ENCODE measurements at places on chromosomes 7 and 10.
A peak's percentile ranks its signal among the peaks of the same experiment; 100 is the strongest.

- DNase-seq = no peak
Observed at GRCh38 chr10:100502926-100503494, 16.7 kb downstream of the SEC31B start.

GRCh38 chr7:139618482-139619366 is 95.2 kb downstream of the CLEC2L start:
- no peak for DNase-seq

- DNase-seq = no peak
Observed at GRCh38 chr10:59902016-59902415, 4.3 kb downstream of the CCDC6 start.

DNA sequence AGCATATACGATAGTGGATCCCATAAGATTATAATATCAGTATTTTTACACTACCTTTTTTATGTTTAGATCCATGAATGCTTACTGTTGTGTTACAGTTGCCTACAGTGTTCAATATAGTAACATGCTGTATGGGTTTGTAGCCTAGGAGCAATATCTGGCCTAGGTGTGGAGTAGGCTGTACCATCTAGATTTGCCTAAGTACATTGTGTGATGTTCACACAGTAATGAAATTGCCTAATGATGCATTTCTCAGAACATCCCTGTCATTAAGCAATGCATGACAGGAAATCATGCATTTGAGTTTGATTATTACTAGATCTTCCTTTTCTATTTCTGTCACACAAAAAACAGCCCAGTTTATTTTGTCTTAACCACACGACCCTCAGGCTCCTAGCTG is 14.5 kb downstream of the CBX3 start:
- no peak for DNase-seq

DNA sequence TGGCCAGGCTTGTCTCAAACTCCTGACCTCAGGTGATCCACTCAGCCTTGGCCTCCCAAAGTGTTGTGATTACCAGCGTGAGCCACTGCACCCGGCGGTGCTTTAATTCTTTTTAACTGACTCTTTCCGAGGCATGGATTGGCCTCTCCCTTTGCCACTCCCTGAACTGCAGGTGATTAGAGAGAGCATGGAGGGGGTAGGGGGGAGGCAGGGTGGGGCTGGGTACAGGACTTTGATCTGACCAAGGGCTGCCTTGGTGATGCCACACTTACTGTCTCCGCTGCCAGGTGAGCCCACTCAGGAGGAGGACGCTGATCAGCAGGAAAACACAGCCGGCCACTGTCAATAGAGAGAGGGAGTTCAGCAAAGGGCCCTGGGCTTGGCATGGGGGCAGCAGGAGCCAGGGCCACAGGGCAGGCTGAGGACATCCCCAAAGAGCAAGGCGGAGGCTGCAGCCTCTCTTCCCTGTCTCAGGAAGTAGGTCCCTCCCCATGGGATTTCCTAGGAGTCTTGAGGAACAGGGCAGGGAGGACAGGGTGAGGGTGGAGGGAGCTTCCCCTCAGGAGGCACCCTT is 40.5 kb upstream of the IL15RA start:
- no peak for DNase-seq

- no peak for DNase-seq
Observed at GRCh38 chr7:29297194-29297890, 102.8 kb downstream of the CHN2 start.

DNA sequence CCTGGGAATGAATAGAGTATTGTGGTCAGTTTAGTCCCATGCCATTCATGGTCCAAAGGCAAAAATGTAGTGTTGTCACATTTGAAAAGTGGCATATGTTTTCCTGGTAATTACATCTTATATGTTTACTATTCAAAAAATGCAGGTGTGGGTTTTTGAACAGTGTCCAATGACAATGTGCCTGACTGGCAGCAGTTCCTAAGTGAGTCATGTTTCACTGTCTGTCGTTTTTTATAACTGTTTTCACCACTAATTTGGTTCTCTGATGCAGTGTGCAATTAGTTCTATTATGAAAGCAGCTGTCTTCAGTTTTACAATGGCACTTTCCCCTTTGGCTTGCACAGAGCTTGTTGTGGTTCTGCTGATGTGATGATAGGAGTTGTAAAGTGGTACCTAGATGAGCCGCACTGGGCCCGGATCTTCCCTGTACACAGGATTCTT is 162.3 kb downstream of the SEM1 start:
- DNase-seq = no peak

DNA sequence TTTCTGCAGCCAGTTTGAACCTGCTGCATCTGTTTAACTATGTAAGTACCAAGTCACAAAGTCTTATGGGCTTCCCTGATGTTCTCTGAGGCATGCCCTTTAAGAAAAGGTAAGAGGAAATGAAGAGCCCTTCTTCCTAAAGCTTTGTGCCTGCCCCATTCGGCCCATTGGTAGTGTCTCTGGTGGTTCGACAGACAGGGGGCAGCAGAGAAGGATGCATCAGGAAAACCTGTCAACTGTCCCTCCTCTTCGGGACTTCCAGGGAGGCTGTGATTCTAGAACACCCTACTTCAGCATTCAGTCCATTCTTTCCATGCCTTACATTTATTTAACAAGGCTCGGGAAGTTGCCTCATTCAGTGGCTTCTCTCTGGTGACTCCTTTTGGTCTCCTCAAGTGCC is 1.9 kb upstream of the SFRP4 start:
- DNase-seq = no peak

- no peak for DNase-seq
Observed at GRCh38 chr10:83943920-83944319, 195.4 kb upstream of the GHITM start.

GRCh38 chr10:28094121-28094520 is 95.2 kb upstream of the ODAD2 start:
- DNase-seq = no peak

DNA sequence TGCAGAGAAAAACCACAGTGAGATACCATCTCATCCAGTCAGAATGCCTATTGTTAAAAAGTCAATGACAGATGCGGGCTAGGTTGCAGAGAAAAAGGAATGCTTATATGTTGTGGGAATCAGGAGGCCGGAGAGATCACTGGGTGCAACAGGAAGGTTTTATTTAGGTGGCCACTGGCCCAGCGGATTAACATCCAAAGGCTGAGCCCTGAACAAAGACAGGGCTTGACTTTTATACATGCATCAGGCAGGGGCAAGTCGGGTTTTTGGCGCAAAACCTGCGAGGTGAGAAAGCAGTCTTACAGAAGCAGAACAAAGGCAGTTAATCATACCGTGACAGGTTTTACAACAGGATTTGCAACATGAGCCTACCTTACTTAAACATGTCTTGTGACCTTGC is 620 bp downstream of the ZNF117 start:
- DNase-seq = no peak

- no peak for DNase-seq
Observed at GRCh38 chr7:82221152-82221674, 222.4 kb downstream of the CACNA2D1 start.

GRCh38 chr7:43363035-43363791 is 219.7 kb upstream of the STK17A start:
- no peak for DNase-seq

- DNase-seq = no peak
Observed at GRCh38 chr10:7488418-7488829, 77.6 kb upstream of the SFMBT2 start.

DNA sequence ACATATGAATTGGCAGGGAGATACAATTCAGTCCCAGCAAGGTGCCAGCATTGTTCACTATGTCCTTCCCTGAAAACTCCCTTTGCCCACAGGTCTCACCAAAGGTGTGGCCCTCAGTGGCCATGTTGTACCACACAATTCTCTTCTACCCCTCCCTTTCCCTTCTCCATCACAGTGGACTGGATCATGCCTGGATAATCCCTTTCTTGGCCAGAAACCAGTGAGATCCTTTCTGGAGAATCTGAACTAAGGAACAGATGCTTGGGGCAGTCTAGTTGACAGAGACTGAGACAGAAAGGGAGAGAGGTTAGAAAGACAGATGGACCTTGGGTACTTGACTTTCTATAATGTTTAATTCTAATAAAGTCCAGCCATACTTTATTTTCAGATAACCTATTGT is 9.5 kb downstream of the NMT2 start:
- no peak for DNase-seq

DNA sequence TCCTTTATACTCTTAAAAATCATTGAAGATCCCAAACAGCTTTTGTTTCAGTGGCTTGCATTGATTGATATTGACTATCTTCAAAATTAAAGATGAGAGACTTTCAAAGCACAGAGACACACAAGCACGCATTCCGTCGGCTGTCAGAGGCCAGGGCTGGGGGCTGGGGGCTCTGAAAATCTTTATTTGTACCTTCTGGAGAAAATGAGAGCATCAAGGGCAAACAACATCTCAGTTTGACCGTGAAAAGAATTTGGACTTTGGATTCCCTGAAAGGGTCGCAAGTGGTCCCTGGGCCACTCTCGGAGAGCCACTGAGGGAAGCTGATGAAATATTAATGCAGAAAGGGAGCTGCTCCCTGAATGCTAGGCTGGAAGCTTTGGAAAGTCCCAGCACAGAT is 96.4 kb downstream of the CHST15 start:
- DNase-seq = no peak

- no peak for DNase-seq
Observed at GRCh38 chr7:98281757-98282606, 496 bp downstream of the BRI3 start.

DNA sequence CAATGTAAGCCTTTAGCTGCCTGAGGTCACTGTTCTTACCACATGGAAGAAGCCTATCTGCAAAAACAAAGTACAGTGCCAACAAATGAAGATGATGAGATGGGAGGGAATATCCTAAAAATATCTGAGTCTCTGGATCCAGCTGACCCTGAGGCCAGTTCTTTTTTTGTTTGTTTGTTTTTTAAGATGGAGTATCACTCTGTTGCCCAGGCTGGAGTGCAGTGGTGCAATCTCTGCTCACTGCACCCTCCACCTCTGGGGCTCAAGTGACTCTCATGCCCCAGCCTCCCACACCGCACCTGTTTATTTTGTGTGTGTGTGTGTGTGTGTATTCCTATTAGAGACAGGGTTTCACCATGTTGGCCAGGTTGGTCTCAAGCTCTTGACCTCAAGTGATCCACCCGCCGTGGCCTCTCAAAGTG is 44.9 kb downstream of the HYCC1 start:
- no peak for DNase-seq

- no peak for DNase-seq
Observed at GRCh38 chr7:82359426-82359825, 84.2 kb downstream of the CACNA2D1 start.

GRCh38 chr10:100158044-100158805 is 27.6 kb downstream of the ERLIN1 start:
- no peak for DNase-seq

DNA sequence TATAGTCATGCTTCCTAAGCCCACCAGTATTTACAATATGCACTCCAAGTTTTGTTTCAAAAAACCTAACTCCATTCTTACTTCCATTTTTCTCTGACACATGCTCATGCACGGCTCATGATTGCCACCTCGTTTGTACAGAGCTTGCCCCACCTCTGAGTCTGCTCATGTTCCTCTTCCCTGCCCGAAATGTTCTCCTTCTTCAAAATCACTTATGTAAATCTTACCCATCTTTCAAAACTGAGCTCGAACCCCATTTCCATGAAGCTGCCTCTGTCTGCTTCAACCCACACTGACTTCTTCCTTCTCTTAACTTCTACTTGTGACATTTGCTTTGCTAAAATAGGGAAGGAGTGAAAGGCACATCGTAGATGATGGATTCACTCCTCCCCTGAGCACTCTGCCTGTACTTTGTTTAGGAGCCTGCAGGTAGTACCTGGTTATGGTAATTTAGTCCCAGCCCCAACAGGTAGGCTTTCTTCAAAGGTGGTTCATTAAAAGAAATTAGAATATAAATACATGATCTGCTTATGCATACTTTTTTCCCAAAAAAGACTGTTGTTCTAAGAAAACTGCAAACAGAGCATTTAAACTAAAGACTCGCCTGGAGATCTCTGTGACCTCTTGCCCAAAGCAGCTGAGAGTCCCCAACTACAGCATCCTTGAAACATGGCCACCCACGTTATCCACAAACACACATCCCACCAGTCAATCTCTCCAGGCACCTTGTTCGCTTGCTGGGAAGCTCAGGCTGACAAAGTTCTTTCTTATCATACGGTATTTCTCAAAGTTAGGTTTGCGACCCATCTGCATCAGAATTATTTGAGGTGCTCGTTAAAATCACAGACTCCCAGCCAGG is 172.0 kb downstream of the DGKI start:
- DNase-seq = no peak

GRCh38 chr10:117621196-117621595 is 78.7 kb downstream of the EMX2 start:
- DNase-seq = peak; percentile 48

GRCh38 chr7:36736090-36736898 is 12.0 kb upstream of the AOAH start:
- no peak for DNase-seq

DNA sequence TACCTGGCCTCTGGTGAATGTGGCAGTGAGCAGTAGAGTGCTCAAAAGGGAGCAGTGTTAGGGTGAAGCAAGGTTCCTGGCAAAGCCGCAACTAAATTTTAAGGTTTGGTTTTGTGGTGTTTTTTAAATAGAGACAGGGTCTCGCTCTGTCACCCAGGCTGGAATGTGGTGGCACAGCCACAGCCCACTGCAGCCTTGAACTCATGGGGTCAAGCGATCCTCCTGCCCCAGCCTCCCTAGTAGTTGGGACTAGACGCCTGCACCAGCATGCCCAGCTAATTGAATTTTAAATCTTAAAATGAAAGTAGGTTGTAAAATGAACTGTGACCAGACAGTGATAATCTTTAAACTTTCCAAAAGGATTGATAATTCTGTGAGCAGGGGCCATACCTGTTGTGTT is 130.4 kb downstream of the CCNY start:
- no peak for DNase-seq

DNA sequence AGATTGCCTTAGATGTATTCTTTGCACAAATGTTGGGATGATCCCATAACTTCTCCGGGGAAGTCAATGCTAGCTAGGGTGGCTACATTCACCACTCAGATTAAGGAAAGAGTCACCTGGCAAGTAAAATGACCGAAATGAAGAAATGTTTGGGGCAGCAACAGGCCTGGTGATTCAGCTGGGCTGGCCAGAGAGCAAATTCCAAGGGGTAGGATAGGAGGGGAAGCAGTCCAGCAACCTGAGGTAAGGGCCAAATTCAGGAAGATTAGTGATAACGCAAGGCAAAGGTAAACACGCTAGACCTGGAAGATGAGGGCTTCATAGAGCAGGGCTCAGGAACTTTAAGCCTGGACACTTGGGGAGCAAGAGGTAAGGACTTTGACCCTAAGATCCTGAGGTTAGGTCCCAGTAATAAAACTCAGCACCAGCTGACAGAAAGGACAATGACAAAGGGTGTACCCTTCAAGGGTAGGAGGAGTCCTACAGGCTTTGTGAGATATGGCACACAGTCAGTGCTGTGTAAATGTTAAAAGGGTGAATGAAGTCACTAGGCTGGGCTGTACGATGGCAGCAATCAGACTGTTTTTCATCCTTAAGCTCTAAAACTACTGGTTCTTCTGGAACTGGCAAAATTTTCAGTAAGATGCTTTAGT is 22.7 kb upstream of the SMNDC1 start:
- no peak for DNase-seq
